ENCODE measurements at places on chromosomes 7 and 10.
A peak's percentile ranks its signal among the peaks of the same experiment; 100 is the strongest.

DNA sequence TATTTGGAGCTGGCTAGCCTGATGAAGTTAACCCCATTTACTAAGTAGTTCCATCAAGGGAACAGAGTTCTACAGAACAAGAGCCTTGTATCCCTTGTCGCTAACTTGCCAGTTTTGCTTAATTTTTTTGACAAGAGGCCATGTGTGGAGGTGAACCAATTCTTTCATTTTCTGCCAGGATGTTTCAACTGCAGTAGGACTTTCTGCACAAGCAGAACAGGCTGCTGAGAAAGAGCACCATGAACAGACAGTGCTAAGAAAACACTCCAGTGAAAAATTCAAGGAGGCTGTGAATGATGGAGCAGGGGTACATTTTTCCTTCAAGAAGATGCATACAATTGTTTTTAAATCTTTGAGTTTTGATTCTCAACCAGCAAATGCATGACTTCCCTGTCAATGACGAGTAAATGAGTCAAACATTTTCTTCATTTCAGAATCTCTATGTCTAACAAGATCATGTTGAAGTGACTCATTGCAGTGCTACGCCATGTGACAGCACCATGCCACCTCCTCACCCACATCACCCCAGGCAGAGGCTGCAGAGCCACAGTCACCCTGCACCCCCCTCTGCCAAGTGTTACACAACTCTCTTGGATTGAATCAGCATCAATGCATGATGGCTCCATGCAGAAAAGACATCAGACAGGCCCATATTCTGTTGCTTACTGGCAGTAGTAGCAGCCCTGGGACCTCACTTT lies 193.1 kb downstream of the COBL start:
- no peak overlapping the region for H3K4me3 ChIP-seq
- no peaks in the 10 kb centered on the region for H3K36me3 ChIP-seq
- DNase-seq = no peak
- no peaks in the 10 kb centered on the region for H3K27me3 ChIP-seq
- no peak overlapping the region for H3K27ac ChIP-seq

GRCh38 chr7:45131891-45132290 lies 20.4 kb upstream of the TBRG4 start:
- no peaks in the 10 kb centered on the region for H3K27me3 ChIP-seq
- no peaks in the 10 kb centered on the region for H3K36me3 ChIP-seq
- H3K4me3 ChIP-seq = no peak overlapping the region
- no peak overlapping the region for H3K27ac ChIP-seq
- DNase-seq = no peak

- H3K27ac ChIP-seq = peak overlapping the region; percentile 99
- peak overlapping the region; percentile 62 for H3K4me3 ChIP-seq
- DNase-seq = peak; percentile 83
- H3K27me3 ChIP-seq = no peaks in the 10 kb centered on the region
- H3K36me3 ChIP-seq = no peaks in the 10 kb centered on the region
These were observed 836 bp downstream of the KMT2E start for GRCh38 chr7:105014693-105015389.

GRCh38 chr10:107546284-107546683 lies 381.8 kb upstream of the SORCS1 start:
- H3K27me3 ChIP-seq = no peaks in the 10 kb centered on the region
- no peak overlapping the region for H3K4me3 ChIP-seq
- H3K27ac ChIP-seq = no peak overlapping the region
- no peaks in the 10 kb centered on the region for H3K36me3 ChIP-seq

GRCh38 chr7:13037216-13037615 lies 349.8 kb downstream of the ARL4A start:
- H3K4me3 ChIP-seq = no peak overlapping the region
- H3K27ac ChIP-seq = no peak overlapping the region
- DNase-seq = no peak
- no peaks in the 10 kb centered on the region for H3K4me1 ChIP-seq
- no peaks in the 10 kb centered on the region for H3K36me3 ChIP-seq

GRCh38 chr7:77888998-77889397 lies 90.4 kb downstream of the PHTF2 start:
- H3K4me1 ChIP-seq = no peaks in the 10 kb centered on the region
- no peak overlapping the region for H3K4me3 ChIP-seq
- DNase-seq = no peak

GRCh38 chr7:76047305-76047810 lies 442 bp downstream of the STYXL1 start:
- H3K27me3 ChIP-seq = no peaks in the 10 kb centered on the region
- no peaks in the 10 kb centered on the region for H3K36me3 ChIP-seq
- H3K4me1 ChIP-seq = no peaks in the 10 kb centered on the region
- H3K4me3 ChIP-seq = peak overlapping the region; percentile 98
- DNase-seq = no peak

- H3K36me3 ChIP-seq = no peaks in the 10 kb centered on the region
- no peak for DNase-seq
- H3K27ac ChIP-seq = no peak overlapping the region
- no peaks in the 10 kb centered on the region for H3K4me1 ChIP-seq
- no peaks in the 10 kb centered on the region for H3K27me3 ChIP-seq
These were observed 926.7 kb downstream of the TYW1 start for GRCh38 chr7:67923286-67923685.

DNA sequence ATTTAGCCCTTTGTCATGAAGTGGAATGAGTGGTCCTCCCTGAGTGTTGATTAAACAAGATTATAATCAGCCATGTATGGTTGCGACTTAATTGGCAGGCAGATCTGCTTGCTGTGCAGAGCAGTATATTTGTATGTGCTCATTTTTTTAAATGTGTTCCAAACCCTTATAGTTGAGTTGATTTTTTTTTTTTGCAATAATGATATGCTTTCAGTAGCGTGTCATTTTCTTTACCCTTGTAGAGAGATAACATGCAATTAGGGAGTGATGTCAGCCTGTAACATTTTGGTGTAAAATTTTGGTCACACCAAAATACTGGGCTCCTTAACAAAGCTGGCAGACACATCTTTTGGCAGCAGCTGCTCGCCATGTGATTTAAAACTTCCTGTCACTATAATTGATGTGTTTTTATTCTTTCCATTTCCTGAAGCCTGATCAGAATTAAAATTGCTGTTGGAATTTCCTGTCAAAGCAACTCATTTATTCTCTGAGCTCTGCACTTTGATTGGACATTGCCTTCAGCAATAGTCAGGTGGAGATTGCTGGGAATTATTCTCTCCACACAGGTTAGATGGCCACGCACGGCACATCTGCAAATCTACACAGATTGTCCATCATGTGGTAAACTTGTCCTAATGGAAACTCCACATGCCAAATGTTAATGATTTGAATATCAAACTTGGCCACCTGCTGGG lies 125.3 kb downstream of the DYNC1I1 start:
- no peaks in the 10 kb centered on the region for H3K4me1 ChIP-seq
- no peaks in the 10 kb centered on the region for H3K36me3 ChIP-seq
- DNase-seq = no peak

- H3K36me3 ChIP-seq = no peaks in the 10 kb centered on the region
- H3K27ac ChIP-seq = no peak overlapping the region
- no peaks in the 10 kb centered on the region for H3K4me1 ChIP-seq
- no peak overlapping the region for H3K4me3 ChIP-seq
These were observed 21.5 kb downstream of the C10orf105 start for GRCh38 chr10:71697938-71698709.

- no peaks in the 10 kb centered on the region for H3K4me1 ChIP-seq
- H3K4me3 ChIP-seq = peak overlapping the region; percentile 60
- no peaks in the 10 kb centered on the region for H3K36me3 ChIP-seq
- no peaks in the 10 kb centered on the region for H3K27me3 ChIP-seq
These were observed 1.7 kb downstream of the ZNF777 start for GRCh38 chr7:149459201-149459539.

DNA sequence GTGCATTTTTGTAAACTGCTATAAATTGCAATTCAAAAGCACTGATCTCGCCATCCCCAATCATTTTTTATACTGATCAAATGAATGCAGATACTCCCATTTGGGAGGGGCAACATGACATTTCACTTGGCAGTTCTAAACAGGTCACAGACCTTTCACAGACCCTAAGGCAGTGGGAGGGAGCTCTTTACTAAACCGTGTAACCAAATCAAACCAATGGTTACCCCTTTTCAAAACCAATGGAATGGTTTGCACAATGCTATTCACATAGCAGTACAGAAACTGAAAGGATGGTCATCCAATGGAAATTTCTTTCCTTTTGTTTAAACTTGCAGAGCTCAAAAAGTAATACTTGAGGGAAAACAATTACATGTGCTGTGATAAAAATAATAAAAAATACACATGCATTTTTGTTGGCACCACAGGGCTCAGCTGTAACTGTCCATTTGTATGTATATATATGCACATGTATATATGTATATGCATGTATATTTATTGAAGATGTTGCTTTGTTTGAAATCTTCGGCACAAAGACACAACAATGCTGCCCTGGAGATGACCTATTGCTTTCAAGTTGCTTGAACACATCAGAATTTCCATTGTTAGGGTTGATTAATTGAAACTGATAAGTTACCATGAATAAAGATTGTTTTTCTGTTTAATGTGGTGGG lies 14.0 kb downstream of the PTF1A start:
- no peaks in the 10 kb centered on the region for H3K36me3 ChIP-seq
- no peaks in the 10 kb centered on the region for H3K4me1 ChIP-seq
- H3K27me3 ChIP-seq = peaks cover under 1% of the 10 kb centered on the region
- H3K27ac ChIP-seq = no peak overlapping the region
- H3K4me3 ChIP-seq = no peak overlapping the region

DNA sequence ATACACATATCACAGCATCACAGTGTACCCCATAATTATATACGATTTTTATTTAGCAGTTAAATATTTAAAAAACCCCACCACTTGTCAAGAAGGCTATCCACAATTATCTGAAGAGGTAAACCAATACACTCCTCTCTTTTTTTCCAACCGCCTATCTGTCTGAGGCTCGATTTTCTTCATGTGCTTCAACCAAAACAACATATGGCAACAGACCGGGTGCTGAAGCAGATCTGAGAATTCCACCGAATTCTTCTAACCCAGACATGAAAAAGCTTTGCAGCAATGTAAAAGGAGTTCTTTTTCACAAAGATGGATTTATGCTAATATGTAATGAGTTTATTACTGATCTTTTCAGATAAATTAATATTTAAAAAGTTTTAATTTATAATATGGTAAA lies 132.4 kb upstream of the RHEB start:
- H3K27me3 ChIP-seq = no peaks in the 10 kb centered on the region
- H3K4me3 ChIP-seq = no peak overlapping the region
- H3K4me1 ChIP-seq = no peaks in the 10 kb centered on the region
- no peak for DNase-seq

GRCh38 chr10:71396711-71397295 lies at the start of gene CDH23:
Gene CDH23 (plus strand): TSS chr10:71396920. CDS start chr10:71439832, 42,912 bp downstream.
- DNase-seq = no peak
- no peak within 1 kb of the TSS for H3K27ac ChIP-seq
- H3K27me3 ChIP-seq = peaks cover 17% of the 10 kb centered on the region
- peaks cover 9% of the 10 kb centered on the region for H3K4me1 ChIP-seq
- no peaks in the 10 kb centered on the region for H3K36me3 ChIP-seq
- peak within 1 kb of the TSS; percentile 40 for H3K4me3 ChIP-seq

DNA sequence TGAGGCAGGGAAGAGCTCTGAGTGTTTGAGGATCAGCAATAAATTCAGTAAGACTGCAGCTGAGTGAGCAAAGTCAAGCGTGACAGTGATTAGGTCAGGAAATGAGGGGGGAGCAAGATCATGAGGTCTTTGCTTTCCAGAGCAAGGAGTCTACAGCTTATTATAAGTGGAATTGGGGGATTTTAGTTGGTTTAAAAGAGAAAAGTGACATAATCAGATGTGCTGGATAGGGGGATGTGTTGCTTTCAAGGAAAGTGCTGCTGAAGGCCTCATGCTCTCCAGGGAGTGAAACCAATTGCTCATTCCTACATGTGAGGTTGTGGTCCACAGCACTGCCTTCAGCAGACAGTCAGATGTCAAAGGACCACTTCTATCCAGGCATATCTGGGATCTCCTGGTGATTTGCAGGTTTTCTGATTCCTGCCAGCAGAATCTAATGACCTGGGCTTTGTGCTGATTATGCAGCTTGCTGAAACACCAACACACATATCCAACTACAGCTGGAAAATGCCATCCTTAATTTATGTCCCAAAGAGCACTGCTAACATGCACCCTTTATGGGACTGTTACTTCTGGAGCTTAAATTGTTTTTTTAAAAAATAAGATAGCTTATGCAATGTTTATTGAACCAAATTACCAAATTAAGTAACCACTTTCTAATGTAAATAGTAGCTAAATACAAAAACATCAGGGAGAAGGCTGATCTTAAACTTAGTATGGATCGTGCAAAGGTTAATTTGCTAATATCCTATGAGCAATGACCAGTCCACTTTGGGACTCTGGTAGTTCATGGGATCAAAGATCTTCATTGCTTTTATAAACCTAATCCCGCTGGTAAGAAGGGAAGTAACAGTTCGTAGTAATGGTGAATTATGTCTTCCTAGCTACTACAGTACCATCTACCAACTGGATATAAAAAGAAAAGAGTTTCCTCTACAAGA lies 607.6 kb downstream of the KCNMA1 start:
- H3K4me1 ChIP-seq = no peaks in the 10 kb centered on the region
- no peak for DNase-seq
- H3K27me3 ChIP-seq = no peaks in the 10 kb centered on the region
- no peaks in the 10 kb centered on the region for H3K36me3 ChIP-seq

- no peak overlapping the region for H3K27ac ChIP-seq
- no peak for DNase-seq
- no peaks in the 10 kb centered on the region for H3K4me1 ChIP-seq
- no peaks in the 10 kb centered on the region for H3K27me3 ChIP-seq
These were observed 22.6 kb downstream of the PNPLA8 start for GRCh38 chr7:108503112-108504026.

DNA sequence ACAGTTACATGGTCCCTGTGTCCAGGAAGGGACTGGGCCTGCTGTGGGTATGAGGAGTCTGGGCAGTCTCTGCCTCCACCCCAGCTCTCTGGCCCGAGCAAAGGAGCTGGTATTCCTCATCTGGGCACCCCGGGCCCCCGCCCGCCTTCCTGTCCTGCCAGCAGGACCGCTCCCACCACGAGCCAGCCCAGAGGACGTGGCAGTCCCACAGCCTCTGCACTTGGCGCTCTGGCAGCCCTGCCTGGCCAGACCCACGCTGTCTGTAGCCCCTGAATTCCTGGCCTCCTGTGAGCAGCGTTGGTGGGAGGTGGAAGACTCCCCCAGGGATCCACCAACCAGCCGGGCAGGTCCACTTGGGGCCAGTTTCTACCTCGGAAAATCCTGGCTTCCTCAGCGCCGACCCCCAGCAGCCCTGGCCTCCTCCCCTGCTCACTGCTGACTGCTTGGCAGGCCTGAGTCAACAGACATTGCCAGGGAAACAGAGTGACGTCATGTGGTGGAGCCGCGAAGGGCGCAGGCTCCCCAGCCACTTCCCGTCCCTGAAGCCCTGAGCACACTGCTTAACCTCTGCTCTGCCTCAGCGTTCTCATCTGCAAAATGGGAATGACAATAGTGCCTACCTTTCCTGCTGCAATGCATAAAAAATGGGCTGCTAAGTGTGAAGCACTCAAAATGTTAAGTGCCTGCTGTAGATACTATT lies 21.6 kb upstream of the LIMK1 start:
- no peaks in the 10 kb centered on the region for H3K27me3 ChIP-seq
- DNase-seq = peak; percentile 90
- peak overlapping the region; percentile 74 for H3K27ac ChIP-seq
- peaks cover 14% of the 10 kb centered on the region for H3K4me1 ChIP-seq
- peak overlapping the region; percentile 8 for H3K4me3 ChIP-seq

All from colonic mucosa (tissue), 4 donors.